NCI-H446 treated with DMSO at 0.1 percent for 48 hours (cell line): ENCODE measurements at places on chromosomes 4 and X.

DNA sequence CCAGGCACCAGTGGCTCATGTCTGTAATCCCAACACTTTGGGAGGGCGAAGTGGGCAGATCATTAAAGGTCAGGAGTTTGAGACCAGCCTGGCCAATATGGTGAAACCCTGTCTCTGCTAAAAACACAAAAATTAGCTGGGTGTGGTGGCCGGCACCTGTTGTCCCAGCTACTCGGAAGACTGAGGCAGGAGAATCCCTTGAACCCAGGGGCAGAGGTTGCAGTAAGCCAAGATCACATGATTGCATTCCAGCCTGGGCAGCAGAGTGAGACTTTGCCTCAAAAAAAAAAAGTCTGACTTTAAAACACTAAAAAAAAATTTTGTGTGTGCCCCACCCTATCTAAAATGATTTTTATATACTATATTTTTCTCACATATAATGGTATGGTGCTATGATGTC is 26.2 kb upstream of the TMEM192 start:
- no peak for DNase-seq

DNA sequence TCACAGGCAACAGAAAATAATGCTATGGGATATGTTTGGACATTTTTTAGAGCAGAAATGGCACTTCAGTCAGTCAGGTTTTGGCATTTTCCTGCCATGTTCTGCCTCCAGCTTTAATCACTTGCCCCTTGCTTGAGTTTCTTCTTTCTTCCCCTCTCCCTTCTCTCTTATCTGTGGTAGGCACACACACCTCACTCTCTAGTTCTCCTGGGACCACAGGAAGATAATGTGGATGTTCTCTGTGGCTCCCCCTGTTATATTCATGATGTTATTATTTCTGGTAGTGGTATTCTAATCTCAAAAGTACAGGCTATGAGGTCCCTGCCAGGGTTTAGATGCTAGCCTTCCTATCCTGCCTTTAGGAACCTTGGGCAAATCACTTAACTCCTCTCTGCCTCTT is 5.2 kb downstream of the HADH start:
- no peak for DNase-seq

DNA sequence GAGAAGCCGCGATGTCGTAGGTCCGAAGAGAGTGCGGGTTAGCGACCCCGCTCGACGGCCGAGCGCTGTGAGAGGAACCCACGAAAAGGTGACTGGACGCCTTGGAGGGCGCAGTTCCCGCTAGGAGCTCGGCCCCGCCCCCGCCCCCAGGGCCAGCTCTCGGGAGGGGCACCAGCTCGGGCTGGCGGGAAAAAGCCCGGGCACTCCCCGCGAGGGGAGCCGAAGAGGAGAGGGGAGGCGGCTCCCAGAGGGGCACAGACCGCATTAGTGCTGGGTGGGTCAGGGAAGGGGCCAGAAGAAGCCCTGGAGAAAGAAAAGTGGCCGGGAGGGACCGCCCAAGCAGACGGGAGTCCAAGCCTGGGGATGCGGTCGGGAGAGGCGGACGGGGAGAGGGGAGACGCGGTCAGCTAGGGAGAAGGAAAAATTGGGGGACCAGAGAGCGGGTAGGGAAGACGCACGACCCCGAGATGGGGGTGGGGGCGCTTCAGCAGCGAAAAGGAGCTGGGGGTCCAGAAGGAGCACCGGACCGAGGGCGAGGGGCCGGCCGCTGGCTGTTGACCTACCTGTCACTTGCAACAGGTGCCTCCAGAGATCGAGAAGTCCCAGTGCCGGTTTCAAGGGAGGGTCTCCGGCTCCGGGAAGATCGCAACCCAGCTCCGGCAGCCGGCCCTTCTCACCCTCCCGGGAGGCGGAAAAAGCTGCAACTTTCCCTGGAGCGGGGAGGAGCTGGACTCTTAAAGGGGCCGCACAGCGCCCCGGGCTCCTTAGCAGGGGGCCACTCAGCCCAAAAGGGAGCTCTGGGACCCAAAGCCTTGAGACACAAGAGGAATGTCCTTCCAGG is at the start of gene SYTL4:
SYTL4 (minus strand) TSS at position 681 of the 841 bp plus-strand sequence. CDS start 30,084 bp downstream, outside the sequence.
- no peak for DNase-seq

DNA sequence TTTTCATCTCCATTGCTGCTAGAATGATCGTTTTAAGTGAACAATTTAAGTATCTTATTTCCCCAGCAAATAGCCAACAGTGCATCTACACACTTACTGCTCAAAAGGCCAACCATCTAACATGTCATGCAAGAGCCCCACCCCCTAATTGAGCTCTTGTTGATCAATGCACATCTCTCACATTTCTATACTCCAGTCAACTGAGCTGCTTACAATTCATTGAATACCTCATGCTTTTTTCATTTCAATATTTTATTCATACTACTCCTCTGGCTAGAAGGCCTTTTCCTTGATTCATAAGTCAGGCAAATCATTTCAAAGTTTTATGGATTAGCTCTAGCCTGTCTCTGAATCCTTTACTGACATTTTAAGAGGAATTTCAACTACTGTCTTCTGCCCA is 79.0 kb upstream of the WDR17 start:
- no peak for DNase-seq

DNA sequence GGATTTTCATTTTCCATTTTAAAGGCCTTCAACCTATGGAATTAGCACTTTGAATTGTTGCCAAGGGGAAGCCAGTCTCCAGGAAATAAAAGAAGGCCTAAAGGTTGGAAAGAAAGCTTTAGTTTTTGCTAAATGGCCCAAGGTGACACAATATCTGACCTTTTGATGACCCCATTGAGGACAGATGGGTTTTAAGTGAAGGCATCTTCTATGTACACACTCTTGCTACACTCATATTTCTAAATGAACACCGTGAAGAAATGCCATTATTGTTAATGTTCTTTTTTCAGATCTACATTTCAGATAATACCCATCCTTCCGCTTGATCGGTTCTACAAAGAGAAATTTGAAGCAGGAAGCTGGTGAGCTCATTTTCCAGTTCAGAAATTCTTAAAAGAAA is 162.8 kb upstream of the POU3F4 start:
- no peak for DNase-seq

DNA sequence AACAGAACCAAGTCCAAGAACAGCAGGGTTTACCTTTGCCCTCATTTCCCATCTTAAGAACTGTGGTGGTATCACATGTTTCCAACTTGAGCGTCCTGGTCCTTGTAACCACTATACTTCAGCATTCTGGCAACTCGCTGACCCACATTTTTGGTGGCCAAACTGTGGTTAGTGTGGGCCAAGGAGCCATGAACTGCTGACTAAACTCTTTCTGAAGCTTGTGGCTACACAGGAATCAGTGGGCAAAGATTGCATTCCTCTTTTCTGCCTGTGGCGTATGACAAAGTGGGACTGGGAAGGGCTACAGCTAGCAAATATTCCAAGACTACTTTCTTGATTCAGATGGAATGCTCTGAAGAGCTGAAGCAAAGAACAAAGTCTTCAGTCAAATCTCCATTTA is 106.3 kb upstream of the MID1 start:
- no peak for DNase-seq

GRCh38 chr4:126899331-126899801 is 733.4 kb upstream of the INTU start:
- DNase-seq: peak; percentile 88

- DNase-seq: no peak
Observed at GRCh38 chrX:136577552-136577951, 45.5 kb downstream of the VGLL1 start.

GRCh38 chr4:10115797-10116568 is 616 bp downstream of the WDR1 start:
- DNase-seq: no peak

- no peak for DNase-seq
Observed at GRCh38 chrX:20499763-20500162, 233.1 kb upstream of the RPS6KA3 start.

GRCh38 chr4:122930862-122931261 is 8.5 kb upstream of the NUDT6 start:
- no peak for DNase-seq

DNA sequence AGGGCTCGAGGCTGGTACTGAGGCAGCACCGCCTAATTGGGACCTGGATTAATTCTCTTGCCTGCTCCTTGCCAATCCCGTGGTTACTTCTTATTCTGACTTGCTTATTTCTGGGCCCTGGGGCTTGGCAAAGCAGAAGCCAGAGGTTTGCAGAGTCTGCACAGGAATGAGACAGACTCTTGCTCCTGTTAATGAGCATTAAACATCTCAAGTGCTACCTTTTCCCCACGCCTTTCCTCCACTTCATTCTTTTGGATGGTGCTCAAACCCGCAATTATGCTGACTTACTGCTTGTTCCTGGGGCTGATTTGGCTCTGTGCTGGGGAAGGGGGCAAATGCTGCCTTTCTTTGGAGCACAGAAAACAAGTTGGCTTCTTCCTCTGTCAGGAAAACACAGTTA is 16.5 kb upstream of the STOX2 start:
- DNase-seq: no peak

GRCh38 chr4:62627671-62628070 is 1427.5 kb downstream of the ADGRL3 start:
- no peak for DNase-seq

- DNase-seq: no peak
Observed at GRCh38 chr4:3291411-3291968, 1.3 kb upstream of the RGS12 start.

- DNase-seq: no peak
Observed at GRCh38 chr4:72215198-72215597, 183.4 kb downstream of the NPFFR2 start.

DNA sequence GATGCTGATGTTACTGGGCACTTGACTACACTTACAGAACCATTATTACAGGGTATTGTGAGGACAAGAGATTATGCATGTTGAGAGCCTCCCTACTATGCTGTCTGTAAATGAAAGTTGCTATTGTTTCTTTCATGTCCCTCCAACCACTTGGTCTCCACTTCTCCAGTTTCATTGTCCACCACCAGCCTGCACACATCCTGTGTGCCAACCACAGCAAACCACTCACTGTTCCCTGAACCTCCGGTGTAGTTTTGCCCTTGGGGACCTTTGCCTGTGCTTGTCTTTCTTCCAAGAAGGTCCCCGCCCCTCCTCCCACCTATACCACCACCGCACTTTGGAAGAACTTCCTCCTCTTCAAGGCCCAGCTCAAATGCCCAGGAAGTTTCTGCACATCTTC is 43.1 kb upstream of the AFF2 start:
- DNase-seq: no peak

- no peak for DNase-seq
Observed at GRCh38 chrX:31547816-31548215, 476.0 kb upstream of the FTHL17 start.

DNA sequence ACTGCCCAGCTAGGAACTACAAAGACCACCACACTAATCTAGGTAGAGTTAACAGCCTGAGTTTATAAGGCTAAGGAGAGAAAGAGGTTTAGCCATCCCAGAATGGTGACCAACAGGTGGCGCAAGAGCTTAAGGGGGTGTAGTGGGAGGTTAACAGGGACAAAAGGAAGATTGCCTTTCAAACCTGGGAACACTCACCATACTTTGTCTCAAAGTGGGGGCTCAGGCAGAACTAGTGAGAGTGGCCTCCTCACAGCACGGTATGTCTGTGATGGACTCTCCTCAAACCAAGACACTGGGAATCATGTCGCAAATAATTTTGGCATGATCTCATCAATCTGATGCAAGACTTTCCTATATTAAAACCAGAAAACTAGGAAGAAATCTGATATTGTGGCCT is 23.4 kb downstream of the CCNI start:
- no peak for DNase-seq

DNA sequence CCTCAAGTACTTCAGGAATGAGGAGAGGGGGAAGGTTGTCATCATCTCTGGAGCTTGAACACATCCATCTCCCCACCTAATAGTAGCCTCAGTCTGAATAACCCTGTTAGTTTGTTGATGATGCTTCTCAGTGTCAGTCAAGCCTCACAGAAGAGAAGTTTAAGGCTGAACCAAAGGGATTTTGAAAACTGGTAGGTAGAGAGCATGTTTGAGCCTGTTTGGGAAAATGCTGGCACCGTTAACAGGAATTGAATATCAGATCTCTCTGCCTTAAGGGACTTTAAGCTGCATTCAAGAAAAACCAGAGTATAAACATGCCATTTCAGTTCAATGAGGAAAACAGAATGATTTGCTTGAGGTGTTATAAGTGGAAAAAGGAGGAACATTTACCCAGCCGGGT is 73.1 kb downstream of the MAPK10 start:
- DNase-seq: no peak

DNA sequence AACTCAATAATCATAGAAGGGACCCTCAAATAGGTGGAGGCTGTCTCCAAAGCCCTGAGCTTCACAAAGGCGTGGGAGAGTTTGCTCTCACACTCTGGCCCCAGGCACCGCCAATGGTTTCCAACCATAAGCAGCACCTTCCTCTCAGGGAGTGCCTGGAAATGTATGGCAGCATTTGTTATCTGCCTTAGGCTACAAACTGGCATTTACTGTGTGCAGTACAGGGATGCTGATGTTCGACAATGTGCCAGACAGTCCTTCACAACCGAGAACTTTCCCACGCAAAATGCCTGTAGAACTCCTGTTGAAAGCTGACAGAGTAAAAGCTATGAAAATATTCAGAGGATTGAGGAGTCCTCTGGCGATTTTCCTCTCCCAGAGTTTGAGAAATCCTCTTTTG is 55.7 kb upstream of the CDKN2AIP start:
- DNase-seq: no peak

- no peak for DNase-seq
Observed at GRCh38 chrX:154602766-154603437, 16.2 kb downstream of the CTAG1B start.

DNA sequence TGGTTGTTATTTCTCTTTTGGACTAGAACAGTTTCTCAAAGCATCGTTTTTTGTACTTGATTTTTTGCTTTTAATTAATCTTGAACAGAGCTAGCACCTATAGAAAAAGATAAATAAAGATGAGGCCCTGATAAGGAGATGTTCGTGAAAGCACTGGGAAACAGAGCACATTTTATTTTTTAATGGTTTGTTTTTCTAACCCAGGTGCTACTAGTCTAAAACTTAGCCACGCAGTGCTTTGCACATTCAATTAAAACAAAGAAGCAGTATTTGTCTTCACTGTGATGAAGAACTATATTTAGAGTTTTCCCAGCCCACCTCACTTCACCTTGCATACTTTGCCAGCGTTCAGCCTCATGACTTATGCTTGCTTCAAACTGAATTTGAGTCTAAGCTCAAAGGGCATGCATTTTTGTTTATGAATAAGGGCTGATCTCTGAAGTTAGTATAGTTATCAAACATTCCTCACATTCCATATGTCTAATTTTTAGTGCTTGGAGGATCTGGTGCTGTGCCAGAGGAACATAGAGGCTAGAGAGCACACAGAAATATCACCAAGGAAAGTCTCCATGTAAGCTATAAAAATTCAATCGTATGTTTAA is 76.7 kb downstream of the WWC2 start:
- DNase-seq: no peak

- no peak for DNase-seq
Observed at GRCh38 chr4:76729980-76730379, 168.0 kb downstream of the SOWAHB start.

- no peak for DNase-seq
Observed at GRCh38 chr4:8754634-8755589, 116.7 kb downstream of the HMX1 start.

DNA sequence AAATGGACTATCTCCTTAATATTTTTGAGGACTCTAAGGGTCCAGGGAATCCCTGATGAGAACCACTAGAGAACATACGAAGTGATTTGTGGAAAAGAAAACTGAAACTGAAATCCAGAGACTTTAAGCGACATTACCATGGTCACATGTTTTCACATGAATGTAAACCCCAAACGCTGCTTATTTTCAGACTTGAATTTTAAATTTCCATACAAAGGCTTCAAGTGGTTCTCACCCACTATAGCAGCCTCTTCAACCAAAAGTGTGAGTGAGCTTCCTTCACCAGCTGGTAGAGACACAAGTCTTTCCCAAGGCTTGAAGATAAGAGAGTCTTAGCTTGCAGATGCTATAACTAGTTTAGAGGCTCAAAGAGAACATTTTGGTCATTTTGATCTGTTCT is 232.7 kb downstream of the MGST2 start:
- DNase-seq: no peak

- DNase-seq: peak; percentile 60
Observed at GRCh38 chr4:101604976-101605375, 185.6 kb upstream of the BANK1 start.
